ENCODE measurements at places on chromosomes 4 and X.

GRCh38 chr4:186554539-186554913 lies 841 bp downstream of the MTNR1A start:
- DNase-seq: peak; percentile 12

DNA sequence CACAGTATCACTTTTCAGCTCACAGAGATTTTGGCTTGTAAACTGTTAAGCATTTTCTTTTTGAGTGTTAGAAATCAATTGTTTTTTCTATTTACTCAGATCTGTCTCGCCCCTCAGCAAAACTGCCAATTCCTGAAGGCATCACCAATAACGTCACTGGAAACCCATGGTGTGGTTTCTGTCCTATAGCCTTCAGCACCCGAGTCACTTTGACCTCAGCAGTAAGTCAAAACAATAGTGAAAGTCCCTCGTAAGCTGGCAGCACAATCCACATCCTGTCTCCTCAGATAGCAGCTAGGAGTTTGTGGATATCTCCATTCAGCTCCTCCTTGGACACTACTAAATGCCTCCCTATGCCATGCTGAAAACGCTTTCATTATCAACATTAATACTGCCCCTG lies 1787.4 kb upstream of the ADGRL3 start:
- no peak for DNase-seq

DNA sequence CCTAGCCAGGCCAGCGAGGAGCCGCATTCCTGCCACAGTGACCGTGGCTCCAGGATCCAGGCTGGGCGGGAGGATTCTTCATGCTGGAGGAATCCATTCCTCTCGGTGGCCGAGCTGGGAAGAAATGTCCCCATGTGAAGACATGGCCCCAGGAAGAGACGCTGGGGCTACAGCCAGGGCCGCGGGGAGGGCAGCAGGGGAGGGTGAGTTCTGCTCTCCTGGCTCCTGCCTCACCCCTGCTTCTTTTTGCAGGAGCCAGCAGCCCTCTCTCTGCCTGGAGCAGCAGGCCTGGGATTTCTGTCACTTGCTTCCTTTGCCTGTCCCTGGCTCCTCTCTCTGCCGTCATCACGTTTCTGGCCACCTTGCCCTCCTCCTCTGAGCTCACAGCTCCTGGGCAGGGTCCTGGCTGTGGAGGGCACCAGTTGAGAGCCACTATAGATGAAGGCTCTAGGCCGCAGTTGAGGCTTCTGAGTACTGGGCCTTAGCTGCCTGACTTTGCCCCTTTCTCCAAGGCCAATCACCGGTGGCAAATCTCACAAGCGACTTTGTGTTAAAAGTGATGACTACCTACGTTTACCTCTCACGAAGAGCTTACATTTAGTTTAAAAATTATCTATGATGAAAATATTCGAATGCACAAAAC lies 48.3 kb downstream of the ENPP6 start:
- DNase-seq: no peak

- no peak for DNase-seq
Measured at GRCh38 chr4:55347610-55348228, 1.7 kb downstream of the SRD5A3 start.

DNA sequence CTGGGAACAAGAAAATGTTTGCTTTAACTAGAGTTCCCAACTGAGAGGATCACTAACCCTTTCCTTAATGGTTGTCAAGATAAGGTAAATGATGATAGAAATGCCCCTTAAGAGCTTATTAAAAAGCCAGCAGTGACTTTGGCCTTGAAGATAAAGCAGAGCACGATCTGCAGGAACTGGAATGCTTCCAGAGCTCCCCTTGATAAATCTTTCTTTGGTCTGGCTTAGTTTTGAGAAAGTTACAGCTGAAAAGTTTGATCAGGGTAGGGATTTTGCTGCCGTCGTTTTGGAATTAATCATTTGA lies 64.0 kb downstream of the PTTG2 start:
- DNase-seq: no peak

DNA sequence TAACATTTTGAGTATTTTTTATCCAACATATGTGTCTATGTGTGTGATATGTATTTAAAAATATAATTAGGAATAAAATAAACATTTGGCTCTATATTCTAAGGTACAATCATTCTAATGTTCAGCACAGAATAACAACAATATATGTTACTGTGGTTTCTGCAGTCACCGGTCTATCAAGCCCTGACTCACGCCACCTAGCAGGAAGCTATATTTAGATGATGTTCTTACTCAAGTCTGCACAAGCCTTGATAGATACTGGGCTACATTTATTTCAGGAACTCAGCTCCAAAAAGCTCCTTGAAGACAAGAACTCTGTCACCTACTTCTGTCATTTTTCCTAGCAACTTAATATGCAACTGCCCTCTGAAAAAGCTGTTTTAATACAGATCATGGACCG lies 152.0 kb upstream of the FTHL17 start:
- DNase-seq: peak; percentile 45

DNA sequence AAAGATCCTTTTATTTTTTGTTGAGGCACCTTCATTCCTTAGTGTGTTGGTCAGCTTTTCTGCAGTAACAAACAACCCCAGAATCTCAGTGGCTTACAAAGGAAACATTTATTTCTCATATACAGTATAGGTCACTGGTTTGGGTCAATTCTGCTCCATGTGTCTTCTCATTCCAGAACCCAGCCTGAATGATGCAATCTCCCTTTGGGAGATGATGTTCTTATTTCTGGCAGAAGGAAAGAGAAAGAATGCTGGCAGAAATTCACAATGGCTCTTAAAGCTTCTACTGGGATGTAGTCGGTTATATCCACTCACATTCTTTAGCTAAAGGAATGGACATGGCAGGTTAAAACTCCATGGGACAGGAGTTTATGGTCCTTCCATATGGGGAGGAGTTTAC lies 42.3 kb downstream of the IDS start:
- peak; percentile 51 for DNase-seq

GRCh38 chr4:54581807-54582206 lies 76.0 kb upstream of the KIT start:
- DNase-seq: no peak

DNA sequence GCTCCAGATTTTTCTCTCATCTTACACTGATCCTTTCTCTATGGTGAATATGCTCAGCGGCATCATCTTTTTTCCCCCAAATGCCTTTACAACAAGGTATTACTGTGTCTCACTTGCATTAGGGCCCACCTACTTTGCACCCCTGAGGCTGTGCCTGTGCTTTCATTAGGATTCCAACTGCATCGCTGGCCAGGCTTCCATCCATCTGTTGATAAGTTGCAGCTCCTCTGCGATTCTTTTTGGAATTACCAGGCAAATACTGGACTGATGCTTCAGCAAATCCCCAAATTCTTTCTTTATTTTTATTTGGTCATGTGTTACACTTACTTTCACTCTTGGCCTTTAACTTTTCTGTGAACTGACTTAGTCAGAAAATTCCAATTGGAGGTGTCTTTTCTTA lies 77.3 kb downstream of the AFF2 start:
- no peak for DNase-seq

DNA sequence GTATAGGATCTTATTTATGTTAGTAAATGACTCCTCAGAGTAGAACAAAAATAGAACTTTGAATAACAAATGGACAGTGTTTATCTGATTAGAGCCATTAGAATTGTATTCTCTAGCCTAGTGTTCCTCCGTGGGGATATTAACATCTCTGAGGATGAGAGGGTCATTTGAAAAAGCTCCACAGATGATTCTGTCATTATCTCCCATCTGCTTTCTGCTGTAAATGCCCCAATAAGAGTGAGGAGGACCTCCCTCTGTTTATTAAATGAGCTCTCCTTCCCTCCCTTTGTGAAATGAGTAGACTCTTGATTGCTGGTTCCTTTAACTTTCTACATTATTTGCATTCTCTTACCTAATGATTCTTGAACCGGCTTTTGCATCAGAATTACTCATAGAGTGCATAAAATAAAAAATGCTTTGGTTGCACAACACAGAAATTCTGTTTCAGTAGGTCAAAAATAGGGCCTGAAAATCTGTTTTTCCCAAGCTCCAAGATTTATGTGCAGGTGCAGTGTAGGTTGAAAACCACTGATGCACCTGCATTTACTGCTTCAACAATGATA lies 18.0 kb downstream of the GC start:
- no peak for DNase-seq

GRCh38 chr4:110198435-110199416 lies at the start of gene ELOVL6:
ELOVL6 (minus strand) TSS chr4:110198615; CDS start chr4:110198335, 280 bp downstream.
- peak; percentile 78 for DNase-seq

DNA sequence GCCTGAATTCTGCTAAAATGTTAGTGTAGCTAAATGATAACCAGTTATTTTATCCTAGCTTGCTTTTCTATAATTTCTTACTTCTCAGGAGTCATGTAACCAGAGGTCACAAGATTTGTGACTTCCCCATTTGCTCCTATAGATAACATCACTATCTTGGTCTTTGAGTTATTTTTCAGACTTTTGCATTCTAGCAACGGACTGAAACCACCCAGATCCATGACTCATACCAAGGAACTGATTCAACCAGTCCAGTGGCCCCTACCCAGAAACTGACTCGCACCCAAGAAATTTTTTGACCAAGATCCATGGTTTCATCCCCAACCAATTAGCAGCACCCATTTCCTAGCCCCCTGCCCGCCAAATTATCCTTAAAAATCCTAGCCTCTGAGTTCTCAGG lies 50.0 kb downstream of the IQCM start:
- DNase-seq: peak; percentile 89

GRCh38 chr4:40401631-40402030 lies 66.5 kb downstream of the CHRNA9 start:
- DNase-seq: no peak

- DNase-seq: no peak
Measured at GRCh38 chr4:63619771-63620170, 789.5 kb downstream of the TECRL start.

- DNase-seq: no peak
Measured at GRCh38 chr4:170400361-170400760, 310.6 kb upstream of the AADAT start.

DNA sequence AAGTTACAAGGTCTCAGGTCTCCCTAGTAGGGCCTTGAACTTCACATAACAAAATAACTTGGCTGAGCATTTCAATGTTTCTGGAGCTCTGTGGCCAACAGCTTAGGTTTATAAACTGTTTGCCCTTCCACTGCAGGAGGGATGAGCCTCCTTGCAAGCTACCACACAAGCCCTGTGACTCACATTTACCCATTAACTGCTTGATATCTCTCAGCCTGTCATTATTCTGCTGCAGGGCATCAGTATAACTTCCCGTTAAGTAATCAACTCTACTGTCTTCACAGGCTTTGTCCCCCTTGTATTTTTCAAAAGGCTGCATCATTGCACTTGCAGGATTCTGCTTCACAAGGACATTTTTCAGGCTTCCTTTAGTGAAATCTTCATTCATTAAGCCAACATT lies 151.7 kb upstream of the CXCL13 start:
- peak; percentile 15 for DNase-seq

DNA sequence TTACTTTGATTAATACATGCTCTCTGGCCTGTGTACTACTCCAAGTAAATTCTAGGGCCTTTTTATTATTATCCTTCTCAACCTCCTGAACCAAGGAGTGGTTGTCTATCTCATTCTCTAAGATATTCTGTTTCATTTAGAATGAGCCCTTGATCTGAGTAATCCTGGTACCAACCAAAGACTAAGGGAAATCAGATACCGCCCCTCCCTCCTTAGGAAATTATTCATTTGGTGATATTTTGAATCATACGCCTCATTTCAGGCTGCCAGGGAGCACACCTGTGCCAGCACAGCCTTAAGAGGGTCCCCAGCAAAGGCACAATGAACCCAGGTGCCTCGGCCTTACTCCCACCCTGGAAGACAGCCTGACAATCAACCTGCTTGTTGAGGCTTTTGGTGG lies 73.2 kb upstream of the STARD8 start:
- DNase-seq: no peak

- DNase-seq: no peak
Measured at GRCh38 chrX:37627602-37628001, 56.1 kb downstream of the LANCL3 start.

- DNase-seq: no peak
Measured at GRCh38 chr4:52054254-52054653, 3.1 kb downstream of the SPATA18 start.

DNA sequence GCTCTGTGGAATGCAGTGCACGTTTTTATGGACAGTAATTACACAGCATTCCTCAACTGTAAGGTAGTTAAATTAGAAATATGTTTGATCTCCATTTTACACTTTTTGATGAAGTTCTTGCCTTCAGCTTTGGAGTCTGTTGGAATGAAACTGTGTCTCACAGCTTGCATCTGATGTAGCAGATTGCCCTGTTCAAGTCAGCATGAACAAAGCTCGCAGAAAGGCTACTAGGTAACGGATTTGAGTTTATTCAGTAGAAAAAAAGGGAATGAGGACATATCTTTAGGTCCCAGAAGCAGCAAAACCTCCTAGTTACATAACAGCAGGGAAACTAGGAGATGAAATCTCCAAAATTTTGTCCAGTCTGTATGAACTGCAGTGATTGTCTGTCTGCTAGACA lies 24.3 kb upstream of the CBLL2 start:
- DNase-seq: no peak

- peak; percentile 91 for DNase-seq
Measured at GRCh38 chr4:122666527-122667245, 45.8 kb upstream of the IL21 start.

GRCh38 chrX:35842674-35843073 lies 44.5 kb downstream of the MAGEB16 start:
- no peak for DNase-seq

GRCh38 chr4:67084783-67085182 lies 460.5 kb downstream of the CENPC start:
- no peak for DNase-seq

DNA sequence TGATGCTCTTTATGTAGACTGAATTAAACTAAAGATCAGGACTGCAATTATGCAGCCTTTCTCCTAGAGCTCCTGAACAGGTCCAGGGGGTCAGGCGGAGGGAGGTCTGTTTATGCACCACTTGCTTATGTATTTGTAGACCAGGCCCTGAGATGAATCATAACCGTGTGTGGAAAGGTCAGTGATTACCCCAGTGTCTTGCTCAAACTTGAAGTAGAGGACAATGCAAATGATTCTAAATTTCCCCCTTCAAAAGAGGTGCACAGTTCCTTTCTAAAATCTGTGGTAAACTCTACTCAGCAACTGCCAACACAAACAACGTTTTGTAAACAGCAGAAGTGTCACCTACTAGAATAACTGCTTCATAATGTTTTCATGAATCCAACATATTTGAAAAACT lies 13.0 kb upstream of the TBC1D9 start:
- no peak for DNase-seq

DNA sequence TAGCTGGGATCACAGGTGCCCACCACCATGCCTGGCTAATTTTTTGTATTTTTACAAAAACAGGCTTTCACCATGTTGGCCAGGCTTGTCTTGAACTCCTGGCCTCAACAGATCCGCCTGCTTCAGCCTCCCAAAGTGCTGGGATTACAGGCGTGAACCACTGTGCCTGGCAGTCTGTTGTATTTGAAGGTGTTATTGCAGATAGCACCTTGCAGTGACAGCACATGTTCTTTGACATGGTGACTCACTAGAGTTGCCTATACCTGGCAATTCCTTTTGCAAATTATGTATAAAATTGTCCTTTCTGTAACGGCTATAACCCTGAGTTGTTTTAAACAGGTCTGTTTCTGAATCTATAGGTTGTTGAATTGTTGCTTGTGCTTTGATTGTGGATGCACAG lies 7.9 kb downstream of the OGT start:
- DNase-seq: no peak
